Lower leg skin (tissue), 4 donors: ENCODE measurements at places on chromosomes 3 and 15. TPM values are rescaled to one million over a fixed set of nuclear protein-coding genes. Genes with fewer than 3 reads are reported as not detected.

GRCh38 chr15:87597346-87598052 lies 659.0 kb downstream of the NTRK3 start:
- no peak for DNase-seq

Gene CHRNA3
- 0.36 TPM for total RNA-seq

DNA sequence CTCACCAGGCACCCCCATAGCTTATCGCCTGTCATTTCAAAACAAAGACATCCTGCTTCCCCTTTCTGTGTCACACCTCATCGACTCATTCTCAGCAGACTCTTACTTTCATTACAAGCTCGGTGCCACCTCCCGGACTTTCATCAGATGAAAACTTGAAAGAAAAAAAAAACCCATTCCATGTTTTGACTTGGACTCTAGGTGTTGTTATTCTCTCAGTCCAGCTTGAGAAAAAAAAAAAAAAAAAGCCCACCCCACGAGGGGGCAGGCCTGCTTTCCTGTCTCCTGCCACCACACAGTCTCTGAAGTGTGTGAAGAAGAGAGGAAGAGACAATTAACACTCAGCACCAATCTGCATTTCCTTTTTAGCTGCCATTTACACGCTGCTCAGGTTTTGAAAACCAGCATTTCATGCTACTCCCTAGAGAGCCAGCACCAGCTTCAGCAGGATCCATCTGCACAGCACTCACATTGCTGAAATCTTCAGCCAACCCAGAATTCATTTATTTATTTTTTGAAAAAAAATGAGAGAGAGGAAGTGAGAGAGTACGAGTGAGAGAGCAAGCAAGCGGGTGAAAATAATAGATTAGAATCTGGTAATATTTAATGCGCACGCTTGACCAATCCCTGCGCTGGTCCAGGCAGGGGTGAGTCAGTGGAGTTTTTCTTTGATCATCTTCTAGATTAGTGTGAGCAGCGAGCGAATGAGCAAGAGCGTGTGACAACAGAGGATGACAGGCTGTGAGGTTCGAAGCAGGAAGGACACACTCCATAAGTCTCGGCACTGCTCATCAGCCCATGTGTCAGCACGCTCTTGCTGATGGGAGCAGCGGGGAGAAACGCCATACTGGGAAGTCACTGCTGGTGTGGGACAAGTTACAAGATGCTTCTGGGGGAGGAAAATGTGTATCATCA lies 23.5 kb downstream of the ZNF80 start:
- DNase-seq: peak; percentile 20

- DNase-seq: no peak
Observed at GRCh38 chr3:28916713-28917499, 364.0 kb upstream of the RBMS3 start.

- DNase-seq: peak; percentile 91
Observed at GRCh38 chr3:173397161-173398110, at the start of gene NLGN1. Gene NLGN1, plus strand, starts transcription at chr3:173397744.

GRCh38 chr15:31342781-31343626 lies 16.4 kb downstream of the KLF13 start:
- no peak for DNase-seq
